ENCODE measurements at places on chromosomes 7 and 10.

DNA sequence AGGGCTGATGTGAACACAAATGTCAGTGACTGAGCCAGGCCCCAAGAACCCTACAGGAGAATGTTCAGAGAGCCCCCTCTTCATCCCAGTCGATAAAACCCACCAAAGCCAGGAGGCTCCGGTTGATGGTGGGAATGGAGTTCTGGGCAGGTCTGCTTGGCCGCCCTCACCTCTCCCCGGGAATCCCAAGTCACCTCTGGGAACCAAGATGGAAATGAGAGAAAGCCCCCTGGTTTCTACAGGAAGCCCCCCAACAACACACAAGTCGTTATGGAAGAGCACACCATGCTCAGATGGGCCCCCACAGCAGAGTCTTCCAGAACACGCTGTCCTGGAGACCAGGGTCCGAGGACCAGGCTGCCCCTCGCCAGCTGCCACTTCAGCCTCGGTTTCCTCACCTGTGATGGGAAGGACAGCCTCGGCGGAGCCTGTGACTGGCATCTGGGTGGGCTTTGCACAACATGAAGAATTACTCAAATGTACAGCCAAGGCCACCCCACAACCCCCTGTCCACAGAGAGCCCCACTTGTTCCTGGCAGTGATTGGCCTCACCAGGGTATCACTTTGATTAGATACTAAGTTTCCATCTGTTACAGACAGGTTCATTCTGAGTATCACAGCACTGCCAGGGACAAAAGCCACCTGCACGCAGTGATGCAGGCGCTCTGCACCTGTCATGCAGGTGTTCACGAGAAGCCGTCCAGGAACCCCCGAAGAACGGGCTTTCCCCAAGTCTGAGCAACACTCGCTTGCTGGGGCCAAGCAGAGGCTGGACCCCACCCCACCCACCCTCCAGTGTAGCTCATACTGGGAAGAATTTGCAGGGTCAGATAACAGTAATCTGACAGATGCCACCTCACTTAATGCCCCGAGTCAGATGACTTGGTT lies 57.6 kb downstream of the MKI67 start:
- DNase-seq, result no peak

DNA sequence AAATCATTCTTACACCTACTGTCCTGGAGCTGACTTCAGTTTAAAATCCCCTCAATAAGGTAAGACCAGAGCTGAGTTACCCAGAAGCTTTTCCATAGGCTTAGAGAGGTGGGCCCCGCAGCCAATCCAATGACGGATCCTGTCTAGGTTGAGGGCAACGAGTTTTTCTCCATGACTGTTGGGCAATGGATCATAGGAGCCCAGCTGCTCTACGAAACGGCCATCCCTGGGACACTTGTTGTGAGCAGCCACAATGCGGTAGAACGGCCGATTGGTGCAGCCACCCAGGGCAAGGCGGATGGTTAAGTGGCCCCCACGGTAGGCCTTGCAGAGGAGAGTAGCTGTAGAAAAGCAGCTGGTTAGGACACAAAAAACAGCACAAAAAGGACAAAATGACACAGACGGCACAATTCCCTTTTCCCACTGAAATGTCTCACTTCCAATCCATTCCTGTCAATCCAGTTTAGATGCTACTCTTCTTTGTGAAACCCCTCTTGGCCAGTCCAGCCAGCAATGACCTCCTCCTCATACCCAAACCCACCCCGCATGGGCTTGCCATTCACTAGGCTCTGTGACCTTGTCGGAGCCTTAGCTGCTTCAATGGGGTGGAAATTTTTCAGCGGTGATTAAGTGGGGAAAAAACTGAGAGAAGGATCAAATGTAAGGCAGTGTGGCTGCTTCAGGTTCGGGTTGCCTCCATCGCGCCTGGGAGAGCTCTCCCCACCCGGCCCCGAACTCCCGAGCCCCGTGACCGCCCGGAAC lies 580 bp downstream of the MRPS16 start:
- no peak for DNase-seq

GRCh38 chr7:26070290-26070689 lies 81.7 kb upstream of the NFE2L3 start:
- no peak for DNase-seq

DNA sequence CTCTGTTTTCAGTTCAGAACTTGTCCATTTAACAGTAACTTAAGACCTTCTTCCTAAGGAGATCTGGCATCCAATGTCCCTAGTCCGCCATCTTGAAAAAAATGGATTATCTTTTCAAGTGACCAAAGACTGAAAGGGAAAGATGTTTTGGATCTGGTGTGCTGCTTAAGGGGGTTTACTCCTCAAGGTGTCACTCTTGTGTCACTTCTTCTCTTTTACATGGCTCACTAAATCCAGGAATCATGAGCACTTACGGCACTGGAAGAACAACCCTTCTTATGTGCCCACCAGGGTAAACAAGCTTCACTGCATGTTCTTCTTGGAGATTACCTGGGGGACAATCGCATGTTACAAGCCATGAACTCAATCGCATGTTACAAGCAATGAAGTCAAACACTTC lies 43.7 kb downstream of the ANXA8 start:
- no peak for DNase-seq

DNA sequence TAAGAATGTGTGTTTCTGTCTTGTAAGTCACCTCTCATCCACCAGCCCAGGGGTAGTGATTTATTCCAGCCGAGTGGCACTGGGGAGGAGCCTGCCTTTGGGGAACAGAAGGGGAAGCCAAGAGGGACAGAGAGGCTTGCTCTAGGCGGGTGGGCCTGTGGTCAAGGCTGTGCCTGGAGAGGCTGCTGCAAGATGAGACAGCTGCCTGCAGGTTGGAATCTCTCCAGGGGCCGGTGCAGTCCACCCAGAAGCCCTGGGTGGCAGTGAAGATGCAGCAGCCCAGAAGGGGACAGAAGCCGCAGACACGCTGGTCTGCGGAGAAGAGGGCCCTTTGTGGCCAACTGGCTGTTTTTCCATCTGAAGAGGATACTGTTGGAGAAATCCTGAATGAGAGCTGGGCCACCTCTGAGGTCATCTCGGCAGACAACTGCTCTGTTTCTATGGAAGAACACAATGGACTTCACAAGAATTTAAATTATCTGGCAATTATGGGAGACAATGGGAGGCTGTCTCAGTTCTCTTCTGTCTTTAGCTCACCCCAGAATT lies 175.7 kb downstream of the GFRA1 start:
- DNase-seq, result no peak

GRCh38 chr10:13892001-13892491 lies 305.3 kb downstream of the PRPF18 start:
- DNase-seq, result no peak

GRCh38 chr10:25828475-25828874 lies 105.6 kb upstream of the MYO3A start:
- no peak for DNase-seq

DNA sequence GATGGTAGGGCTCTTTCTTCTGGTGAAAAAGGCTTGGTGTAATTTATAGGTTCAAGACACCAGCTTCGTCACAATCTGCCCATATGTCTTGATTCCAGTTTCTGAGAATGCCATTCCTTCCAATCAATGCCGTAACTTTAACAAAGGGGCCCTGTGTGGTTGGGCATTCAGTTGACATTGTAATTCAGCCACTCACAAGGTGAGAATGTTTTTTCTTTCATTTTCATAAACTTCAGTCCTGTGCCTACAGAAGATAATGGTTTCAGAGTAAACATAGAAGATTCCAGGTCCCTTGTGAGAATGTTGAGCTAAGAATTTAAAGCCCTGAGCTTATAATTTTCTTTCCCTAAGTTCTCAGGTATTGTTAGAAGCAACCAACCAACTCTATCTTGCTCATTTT lies 67.3 kb upstream of the AASS start:
- no peak for DNase-seq

- DNase-seq, result no peak
Observed at GRCh38 chr10:101538446-101538845, 49.6 kb downstream of the POLL start.

GRCh38 chr7:140229101-140229525 lies 52.3 kb upstream of the KDM7A start:
- no peak for DNase-seq

DNA sequence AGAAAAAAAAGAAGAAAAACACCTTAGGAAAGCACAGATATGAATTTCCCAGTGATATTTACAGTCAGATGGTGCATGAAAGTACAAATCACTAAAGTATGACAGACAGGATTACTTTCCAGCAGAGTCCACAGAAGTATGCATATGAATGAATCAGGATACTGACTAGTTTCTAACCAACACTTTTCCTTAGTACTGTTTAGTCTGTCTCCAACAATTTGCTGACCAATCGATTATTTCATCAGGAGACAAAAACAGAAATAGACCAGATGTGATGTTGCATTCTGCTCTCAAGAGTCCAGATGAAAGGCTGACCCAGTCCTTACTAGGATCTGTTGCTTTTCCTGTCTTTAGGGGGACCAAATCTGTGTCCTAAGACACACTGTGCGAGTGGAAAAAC lies 14.6 kb downstream of the SLC35B4 start:
- DNase-seq, result no peak

DNA sequence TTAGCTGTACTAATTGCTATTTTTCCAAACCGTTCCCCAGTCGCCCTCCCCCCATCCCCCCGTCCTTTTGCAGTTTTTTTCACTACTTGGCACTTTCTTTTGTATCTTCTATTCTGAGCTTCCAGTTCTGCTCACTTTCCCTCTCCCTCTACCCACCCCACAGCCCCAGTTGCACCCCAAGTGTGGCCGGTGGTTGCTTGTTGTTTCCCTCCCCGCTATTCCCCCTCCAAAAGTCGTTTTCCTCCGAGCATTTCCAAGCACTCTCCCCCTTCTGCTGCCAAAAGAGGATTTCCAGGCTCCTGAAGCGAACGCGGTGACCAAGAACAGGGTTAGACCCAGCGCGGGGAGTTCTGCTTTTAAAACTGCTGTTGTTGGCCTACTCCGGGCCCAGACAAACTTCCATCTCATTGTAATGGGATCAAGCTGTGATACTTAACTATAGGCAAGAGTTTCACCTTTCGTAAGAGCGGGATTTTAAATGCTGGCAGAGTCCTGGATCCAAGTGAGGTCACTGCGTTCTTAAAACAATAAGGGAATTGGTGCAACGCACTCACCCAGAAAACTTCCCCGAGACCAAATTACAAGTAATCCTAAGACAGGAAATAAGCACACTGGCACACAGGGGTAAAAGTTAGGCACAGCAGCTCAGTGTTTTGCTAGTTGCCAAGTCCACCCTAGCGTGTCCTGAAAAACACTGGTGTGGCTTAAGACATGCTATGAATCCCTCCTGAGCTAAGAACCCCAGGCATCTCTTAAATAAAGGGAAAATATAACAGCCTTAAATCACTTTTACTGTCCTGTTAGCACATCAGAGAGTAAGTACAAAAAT lies 1.5 kb upstream of the RGS10 start:
- no peak for DNase-seq

DNA sequence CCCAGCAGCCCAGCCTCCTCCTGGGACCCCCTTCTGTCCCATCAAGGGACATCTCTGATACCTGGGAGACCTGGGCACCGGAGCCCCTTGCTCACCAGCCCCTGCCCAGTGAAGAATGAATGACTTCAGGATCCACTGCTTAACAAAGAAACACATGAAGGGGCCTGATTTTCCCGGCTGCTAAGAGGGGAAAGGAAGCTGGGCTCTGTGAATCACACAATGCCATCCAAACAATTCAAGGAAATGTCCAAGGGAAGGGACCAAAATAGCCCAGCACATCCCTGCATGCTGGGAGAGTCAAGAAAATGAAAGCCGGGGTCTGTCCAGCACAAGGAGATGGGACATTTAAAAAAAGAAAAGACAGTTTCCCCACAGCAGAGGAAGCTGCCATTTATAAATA lies 128.7 kb upstream of the JCAD start:
- no peak for DNase-seq

- DNase-seq, result no peak
Observed at GRCh38 chr10:56537984-56538383, 176.9 kb upstream of the ZWINT start.

GRCh38 chr7:33310546-33310945 lies 181.2 kb downstream of the BBS9 start:
- no peak for DNase-seq

- DNase-seq, result no peak
Observed at GRCh38 chr7:75867390-75867717, 11.5 kb upstream of the RHBDD2 start.

DNA sequence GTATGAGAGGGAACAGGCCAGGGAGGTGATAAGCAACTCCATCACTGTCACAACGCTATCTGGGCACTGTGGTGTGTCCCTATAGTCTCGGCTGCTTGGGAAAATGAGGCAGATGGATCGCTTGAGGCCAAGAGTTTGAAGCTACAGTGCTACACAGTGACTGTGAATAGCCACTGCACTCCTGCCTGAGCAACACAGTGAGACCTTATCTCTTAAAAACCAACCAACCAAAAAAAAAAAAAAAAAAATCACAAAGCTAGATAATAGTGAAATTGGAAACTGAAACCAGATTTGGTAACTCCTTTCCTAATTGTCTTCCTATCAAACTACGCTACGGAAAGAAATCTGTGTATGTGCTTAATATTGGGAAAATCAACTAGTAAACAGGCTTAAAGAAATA lies 14.1 kb downstream of the MICU1 start:
- no peak for DNase-seq

DNA sequence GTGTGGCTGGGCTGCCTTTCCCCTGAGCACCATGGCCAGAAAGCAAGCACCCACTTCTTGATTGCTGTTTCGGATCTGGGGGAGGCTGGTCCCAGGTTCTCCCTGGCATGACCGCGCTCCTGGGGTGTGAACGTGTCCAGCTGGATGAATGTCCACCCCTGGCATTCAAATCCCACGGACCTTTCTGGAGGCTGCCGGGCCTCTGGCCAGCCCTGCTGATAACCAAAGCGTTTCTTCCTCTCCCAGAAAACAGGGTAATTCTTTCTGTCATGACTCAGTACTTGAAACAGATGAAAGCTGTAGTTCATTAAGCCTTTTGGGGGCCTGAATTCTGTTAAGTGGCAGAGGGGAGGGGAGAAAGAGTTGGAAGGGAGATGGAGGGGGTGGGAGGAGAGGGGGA lies 73.1 kb upstream of the SAMD8 start:
- no peak for DNase-seq

GRCh38 chr10:129048513-129048912 lies 418.5 kb upstream of the MGMT start:
- no peak for DNase-seq

DNA sequence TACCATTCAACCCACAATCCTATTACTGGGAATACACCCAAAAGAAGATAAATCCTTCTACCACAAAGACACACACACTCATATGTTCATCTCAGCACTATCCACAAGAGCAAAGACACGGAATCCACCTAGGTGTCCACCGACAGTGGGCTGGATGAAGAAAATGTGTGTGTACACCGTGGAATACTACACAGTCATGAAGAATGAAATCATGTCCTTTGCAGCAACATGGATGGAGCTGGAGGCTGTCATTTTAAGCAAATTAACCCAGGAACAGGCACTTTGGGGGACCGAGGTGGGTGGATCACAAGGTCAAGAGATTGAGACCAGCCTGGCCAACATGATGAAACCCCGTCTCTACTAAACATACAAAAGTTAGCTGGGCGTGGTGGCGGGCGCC lies 8.3 kb upstream of the FOXL3 start:
- DNase-seq, result no peak

GRCh38 chr7:1664711-1665548 lies 5.1 kb upstream of the ELFN1 start:
- peak; percentile 90 for DNase-seq

GRCh38 chr7:25169683-25170082 lies 44.6 kb upstream of the CYCS start:
- no peak for DNase-seq

GRCh38 chr7:54477083-54477482 lies 65.1 kb upstream of the VSTM2A start:
- no peak for DNase-seq

GRCh38 chr7:29405891-29406290 lies 157.7 kb upstream of the PRR15 start:
- DNase-seq, result no peak

GRCh38 chr10:103231047-103231551 lies 14.6 kb upstream of the RPEL1 start:
- no peak for DNase-seq

- DNase-seq, result no peak
Observed at GRCh38 chr7:37341033-37341630, 107.5 kb downstream of the ELMO1 start.

Measured in D721Med (cell line).